Osteoblast (primary cell): ENCODE measurements at places on chromosomes 11 and 22. TPM values are rescaled to one million over a fixed set of nuclear protein-coding genes. Genes with fewer than 3 reads are reported as not detected.

DMC1 gene
- total RNA-seq, result 2.7 and 3.3 TPM in 2 replicates

DNA sequence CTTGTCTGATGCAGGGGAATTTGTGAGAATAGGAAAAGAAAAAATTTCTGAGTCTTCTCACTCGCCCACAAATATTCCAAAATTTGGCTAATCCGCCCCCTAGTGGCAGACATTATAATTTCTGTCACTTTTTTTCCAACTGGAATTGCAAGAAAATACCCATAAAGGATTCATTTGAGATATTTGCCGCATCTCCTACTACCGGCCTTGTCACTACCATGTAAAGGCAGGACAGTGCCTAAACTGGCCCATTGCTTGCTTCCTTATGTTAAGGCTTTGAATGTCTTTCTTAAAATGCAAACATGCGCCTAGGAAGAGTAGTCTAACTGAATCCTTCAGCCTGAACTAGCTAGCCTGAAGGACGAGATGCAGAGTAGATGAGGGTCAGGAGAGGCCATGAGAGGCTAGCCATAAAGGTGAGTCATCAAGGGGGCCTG is 9.3 kb upstream of the CEP295 start:
- DNase-seq, result no peak

MMP3 gene
- 1.8 and 5.1 TPM in 2 replicates for total RNA-seq

- DNase-seq, result peak; percentile 22
Measured at GRCh38 chr22:40401532-40401931, 31.1 kb downstream of the SGSM3 start.

GRCh38 chr11:12269104-12269441 is 108.3 kb upstream of the PARVA start:
- DNase-seq, result peak; percentile 60

DNA sequence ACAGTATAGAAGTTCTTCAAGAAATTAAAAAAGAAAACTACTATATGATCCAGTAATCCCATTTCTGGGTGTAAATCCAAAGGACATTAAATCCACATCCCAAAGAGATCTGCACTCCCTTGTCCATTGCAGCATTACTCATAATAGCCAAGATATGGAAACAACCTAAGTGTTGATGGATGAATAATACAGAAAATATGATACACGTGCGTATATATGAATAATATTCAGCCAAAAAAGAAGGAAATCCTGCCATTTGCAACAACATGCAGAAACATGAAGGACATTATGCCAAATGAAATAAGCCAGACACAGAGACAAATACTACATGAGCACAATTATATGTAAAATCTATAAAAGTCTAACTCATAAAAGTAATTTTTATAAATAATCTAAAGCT is 306.3 kb upstream of the ANO3 start:
- DNase-seq, result no peak

GGTLC3 gene
- total RNA-seq, result not detected in 2 replicates

DNA sequence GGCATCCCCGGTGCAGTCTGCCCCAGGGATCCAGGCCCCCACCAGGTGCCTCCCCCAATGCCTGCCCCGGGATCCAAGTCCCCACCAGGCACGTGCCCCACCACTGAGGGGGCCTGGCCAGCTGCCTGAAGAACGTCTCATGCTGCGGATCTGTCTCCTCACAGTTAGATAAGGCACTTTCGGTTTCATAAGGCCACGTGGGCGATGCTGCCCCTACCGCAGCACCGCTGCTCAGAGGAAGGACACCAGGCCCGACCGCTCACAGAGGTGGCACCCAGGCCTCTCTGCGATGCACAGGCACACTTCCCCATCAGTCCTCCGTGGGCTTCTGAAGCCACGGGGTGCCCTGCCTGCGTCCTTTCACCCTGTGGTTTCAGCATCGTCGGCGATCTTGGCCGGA is 68.1 kb upstream of the BID start:
- DNase-seq, result no peak

DNA sequence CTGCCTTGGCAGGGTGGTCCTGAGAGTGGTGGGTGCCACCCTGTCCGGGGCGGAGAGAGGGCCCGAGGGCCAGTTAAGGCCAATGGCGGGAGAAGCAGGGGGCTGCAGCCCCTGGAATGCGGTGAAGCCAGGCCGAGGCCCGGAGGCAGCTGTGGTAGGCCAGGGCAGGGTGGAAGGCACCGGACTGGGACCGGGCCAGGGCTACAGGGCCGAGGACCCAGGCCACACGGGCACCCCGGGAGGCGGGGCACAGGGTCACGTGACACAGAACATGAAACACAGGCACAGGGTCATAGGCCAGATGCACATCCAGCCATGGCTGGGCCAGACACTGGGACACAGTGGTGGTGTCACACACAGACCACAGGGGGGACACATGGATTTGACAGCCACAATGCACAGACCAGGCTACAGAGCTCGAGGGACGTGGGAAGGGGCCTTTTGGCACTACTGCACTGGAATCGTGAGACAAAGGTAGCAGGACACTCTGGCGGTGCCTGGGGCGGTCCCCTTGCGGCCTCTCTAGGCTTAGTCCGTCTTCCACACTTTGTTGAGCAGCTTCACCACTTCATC is 2.8 kb downstream of the SLC25A1 start:
- peak; percentile 25 for DNase-seq

SLC25A18 gene
- total RNA-seq, result not detected in 2 replicates

GRCh38 chr11:132448334-132448995 is 1078.0 kb downstream of the NTM start:
- peak; percentile 45 for DNase-seq

GRCh38 chr11:48106166-48106565 is 110.4 kb upstream of the OR4B1 start:
- DNase-seq, result no peak

ZP1 gene
- under 0.01 and 0.36 TPM in 2 replicates for total RNA-seq

IGLL1 gene
- total RNA-seq, result not detected in 2 replicates

DNA sequence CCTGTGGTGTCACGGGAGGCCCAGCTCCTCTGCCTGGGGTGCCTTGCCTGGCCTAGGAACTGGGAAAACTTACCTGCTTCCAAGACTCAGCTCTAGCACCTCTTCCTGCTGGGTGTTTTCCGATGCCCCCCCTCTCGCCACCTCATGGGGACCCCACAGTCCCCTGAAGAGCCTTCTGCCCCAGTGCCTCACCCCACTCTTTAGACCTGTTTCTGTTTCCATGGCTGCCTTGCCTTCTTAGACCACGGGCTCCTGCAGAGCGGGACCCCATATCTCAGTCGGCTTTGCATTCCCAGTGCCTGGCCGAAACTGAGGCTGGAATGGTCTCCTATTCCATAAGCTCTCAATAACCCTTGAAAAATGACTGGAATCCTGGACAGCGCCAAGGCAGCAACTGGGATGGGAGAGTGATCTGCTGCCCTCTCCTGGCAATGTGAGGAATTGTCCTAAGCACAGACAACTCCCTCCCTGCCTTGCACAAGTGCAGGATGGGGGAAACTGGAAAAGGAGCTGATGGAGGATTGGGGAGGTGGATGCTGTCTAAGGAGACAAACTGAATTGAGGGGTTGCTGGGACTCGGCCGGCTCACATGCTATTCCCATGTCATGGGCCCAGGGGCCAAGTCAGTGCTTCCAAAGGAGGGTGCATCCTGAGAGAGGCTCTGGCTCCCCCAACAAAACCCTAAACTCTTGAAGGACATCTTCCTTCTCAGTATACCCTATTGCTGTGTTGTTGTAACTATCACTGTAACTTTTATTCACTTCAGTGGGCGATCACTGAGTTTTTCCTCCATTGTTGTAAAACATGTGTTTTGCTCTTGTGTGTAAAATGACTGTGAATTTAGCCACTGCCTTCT is 26.6 kb upstream of the IL17RA start:
- peak; percentile 94 for DNase-seq

DNA sequence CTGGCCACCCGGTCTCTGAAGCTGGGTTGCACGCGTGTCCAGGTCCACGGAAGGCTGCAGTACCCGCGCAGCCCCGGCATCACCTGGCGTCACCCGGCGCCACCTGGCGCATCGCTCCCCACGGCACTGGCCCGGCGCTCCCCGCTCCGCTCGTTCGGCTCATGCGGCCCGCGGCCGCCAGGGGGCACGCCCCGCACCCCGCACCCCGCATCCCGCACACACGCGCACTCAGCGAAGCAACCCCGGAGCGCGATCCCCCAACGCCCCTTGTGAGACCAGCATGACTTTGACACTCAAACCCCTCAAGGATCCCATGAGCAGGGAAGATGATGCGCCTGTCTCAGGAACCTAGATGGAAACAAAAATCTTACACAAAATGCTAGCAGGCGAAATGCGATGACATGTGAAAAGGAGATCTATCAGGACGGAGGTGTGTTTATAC is 11.9 kb downstream of the B3GNT6 start:
- DNase-seq, result peak; percentile 96

CEP126 gene
- 3.6 and 4.1 TPM in 2 replicates for total RNA-seq

DNA sequence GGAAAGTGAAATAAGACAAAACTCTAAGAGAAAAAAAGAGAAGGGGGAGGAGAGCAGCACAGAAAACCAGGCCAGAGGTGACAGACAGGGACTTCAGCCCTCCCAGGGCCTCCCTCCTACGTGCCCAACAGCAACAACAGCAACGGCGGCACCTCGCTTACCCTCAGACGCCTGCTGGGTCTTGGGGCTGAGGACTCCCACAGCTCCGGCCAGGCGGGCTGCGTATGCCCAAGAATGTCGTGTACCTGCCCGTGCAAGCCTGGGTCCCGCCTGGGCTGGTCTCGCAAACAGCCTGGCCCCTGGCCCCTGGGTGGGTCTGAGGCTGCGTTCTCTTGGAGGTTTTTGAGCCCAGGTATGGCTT is 30.5 kb downstream of the ARAP1 start:
- peak; percentile 83 for DNase-seq

GRCh38 chr11:111540937-111541253 is 375 bp downstream of the LAYN start:
- peak; percentile 79 for DNase-seq

GRCh38 chr11:131951121-131951520 is 580.7 kb downstream of the NTM start:
- DNase-seq, result no peak

DNA sequence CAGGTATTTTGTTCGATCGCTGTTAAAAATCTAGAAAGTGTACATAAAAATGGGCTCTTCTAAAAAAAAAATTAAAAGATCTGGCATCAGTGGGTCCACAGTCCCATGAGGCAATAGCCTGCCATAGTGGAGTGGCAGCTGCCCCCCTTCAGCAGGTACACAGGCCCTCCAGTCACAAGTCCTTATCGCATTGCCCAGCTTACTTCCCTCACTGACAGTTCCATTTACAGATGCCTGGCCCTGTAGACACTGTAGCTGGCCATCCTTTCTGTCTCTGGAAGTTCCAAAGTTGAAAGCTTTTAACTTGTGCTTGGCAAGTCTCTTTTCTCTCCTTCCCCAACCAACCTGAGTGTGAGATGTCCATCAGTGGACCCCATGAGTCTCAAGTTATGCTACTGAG is 11.4 kb downstream of the ZNRF3 start:
- DNase-seq, result no peak

C22orf31 gene
- not detected in 2 replicates for total RNA-seq

DNA sequence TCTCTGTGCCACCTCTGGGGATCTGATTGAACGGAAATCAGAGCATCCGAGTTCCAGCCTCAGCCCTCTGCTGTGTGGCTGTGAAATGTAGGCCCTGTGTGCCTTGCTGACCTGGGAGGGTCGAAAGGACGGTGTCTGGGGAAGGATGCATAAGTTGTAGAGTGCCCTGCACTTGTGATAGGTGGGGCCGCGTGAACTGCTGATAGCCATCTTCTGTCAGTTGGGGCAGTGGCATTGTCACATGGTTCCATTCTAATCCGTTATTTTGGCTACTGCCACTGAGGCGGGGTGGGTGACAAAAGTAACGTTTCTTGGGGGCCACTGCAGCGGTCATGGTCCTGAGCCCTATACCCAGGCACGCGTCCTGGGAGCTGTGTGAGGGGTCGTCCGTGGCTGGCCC is 63.4 kb downstream of the LRP5 start:
- peak; percentile 54 for DNase-seq

TRPM5 gene
- under 0.01 TPM in 1 of 2 replicates, not detected in the other for total RNA-seq

- DNase-seq, result no peak
Measured at GRCh38 chr11:63598556-63598955, 15.7 kb downstream of the PLAAT3 start.

- no peak for DNase-seq
Measured at GRCh38 chr11:56876621-56877275, 112.0 kb upstream of the OR5AK2 start.
